ENCODE measurements at places on chromosomes 12 and 14. TPM values are rescaled to one million over a fixed set of nuclear protein-coding genes. Genes with fewer than 3 reads are reported as not detected.

DNA sequence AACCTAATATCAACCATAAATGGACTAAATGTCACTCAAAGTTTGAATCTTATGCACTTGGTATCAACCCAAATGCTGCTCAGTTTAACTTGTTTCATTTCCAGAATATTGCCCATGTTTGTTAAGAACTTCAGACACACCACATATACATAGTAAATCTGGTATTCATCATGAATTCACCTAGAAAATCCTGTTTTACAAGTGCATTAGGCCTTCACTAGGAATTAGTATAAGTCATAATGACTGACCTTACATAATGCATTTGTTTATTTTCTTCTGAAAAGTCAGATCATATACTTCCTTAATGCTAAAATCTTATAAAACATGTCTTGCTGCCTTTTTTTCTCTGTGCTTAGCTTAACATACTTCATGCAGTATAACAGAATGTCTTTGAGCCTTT, 66.1 kb downstream of the ABCD2 start:
- no peaks in the 10 kb centered on the region for H3K27me3 ChIP-seq
- no peaks in the 10 kb centered on the region for H3K4me1 ChIP-seq
- H3K4me3 ChIP-seq = no peak overlapping the region
- no peak overlapping the region for H3K27ac ChIP-seq
- H3K36me3 ChIP-seq = no peaks in the 10 kb centered on the region

- H3K36me3 ChIP-seq = no peaks in the 10 kb centered on the region
- H3K4me3 ChIP-seq = no peak overlapping the region
- H3K4me1 ChIP-seq = no peaks in the 10 kb centered on the region
- peak; percentile 89 for DNase-seq
- H3K27ac ChIP-seq = no peak overlapping the region
- H3K27me3 ChIP-seq = peaks cover 4% of the 10 kb centered on the region
These were observed 91.5 kb upstream of the PRB2 start for GRCh38 chr12:11486623-11487444.

- peaks cover 13% of the 10 kb centered on the region for H3K36me3 ChIP-seq
- H3K27me3 ChIP-seq = no peaks in the 10 kb centered on the region
- H3K4me3 ChIP-seq = no peak overlapping the region
- no peak overlapping the region for H3K27ac ChIP-seq
- H3K4me1 ChIP-seq = no peaks in the 10 kb centered on the region
These were observed 6.0 kb upstream of the AMN start for GRCh38 chr14:102916347-102917055.

- no peaks in the 10 kb centered on the region for H3K27me3 ChIP-seq
- H3K36me3 ChIP-seq = no peaks in the 10 kb centered on the region
- no peak overlapping the region for H3K27ac ChIP-seq
These were observed 19.5 kb downstream of the C14orf132 start for GRCh38 chr14:96058576-96059200.

GRCh38 chr12:10358131-10358530, 31.7 kb downstream of the KLRK1 start:
- no peak overlapping the region for H3K27ac ChIP-seq
- H3K27me3 ChIP-seq = no peaks in the 10 kb centered on the region

DNA sequence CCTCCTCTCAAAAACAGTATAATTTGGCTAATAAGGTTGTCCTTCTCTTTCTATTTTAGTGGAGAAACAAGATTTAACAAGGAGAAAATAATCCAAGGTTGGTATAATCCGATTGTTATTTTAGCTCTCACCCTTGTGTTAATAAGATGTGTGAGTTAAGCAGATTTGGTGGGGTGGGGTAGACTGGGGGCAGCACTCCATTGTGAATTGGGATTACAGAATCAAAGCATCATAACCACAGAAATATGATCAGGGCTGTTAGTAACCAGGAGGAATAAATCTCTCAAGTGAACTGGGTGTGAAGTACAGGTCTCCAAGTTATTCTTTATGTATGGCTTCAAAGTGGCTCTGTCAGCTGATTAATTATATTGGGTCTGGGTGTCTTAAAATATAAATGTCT, 10.2 kb downstream of the TIGAR start:
- H3K27ac ChIP-seq = no peak overlapping the region

GRCh38 chr12:82414044-82414443, 55.7 kb downstream of the METTL25 start:
- no peak overlapping the region for H3K4me3 ChIP-seq
- no peaks in the 10 kb centered on the region for H3K36me3 ChIP-seq
- DNase-seq = no peak
- no peaks in the 10 kb centered on the region for H3K27me3 ChIP-seq
- H3K27ac ChIP-seq = no peak overlapping the region

- peak overlapping the region; percentile 82 for H3K27ac ChIP-seq
- no peaks in the 10 kb centered on the region for H3K36me3 ChIP-seq
- peak overlapping the region; percentile 39 for H3K4me3 ChIP-seq
- DNase-seq = no peak
- peaks cover 25% of the 10 kb centered on the region for H3K4me1 ChIP-seq
These were observed 5.5 kb downstream of the MAP3K12 start for GRCh38 chr12:53493610-53494391.

GRCh38 chr12:5480218-5480937, 48.5 kb downstream of the NTF3 start:
- no peak overlapping the region for H3K4me3 ChIP-seq
- no peaks in the 10 kb centered on the region for H3K27me3 ChIP-seq
- no peak for DNase-seq
- no peaks in the 10 kb centered on the region for H3K36me3 ChIP-seq
- no peaks in the 10 kb centered on the region for H3K4me1 ChIP-seq

GRCh38 chr14:30884901-30885300, 10.5 kb downstream of the COCH start:
- H3K4me1 ChIP-seq = no peaks in the 10 kb centered on the region
- H3K27ac ChIP-seq = no peak overlapping the region
- H3K4me3 ChIP-seq = no peak overlapping the region
- H3K36me3 ChIP-seq = no peaks in the 10 kb centered on the region
- H3K27me3 ChIP-seq = no peaks in the 10 kb centered on the region
- no peak for DNase-seq

DNA sequence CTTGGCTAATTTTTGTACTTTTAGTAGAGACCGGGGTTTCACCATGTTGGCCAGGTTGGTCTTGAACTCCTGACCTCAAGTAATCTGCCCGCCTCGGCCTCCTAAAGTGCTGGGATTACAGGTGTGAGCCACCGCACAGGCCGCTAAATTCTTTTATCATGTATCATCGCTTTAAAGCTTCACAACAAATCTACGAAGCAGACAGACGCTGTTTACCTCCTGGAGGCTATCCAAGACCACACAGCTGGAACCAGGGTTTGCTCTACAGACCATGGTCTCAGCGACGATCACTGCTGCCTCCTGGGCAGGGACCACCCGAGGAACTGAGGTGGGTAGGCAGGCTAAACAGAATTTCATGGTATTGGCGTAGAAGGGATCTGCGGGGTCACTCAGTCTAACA, 27.2 kb downstream of the KRT80 start:
- no peak for DNase-seq
- no peak overlapping the region for H3K4me3 ChIP-seq
- H3K4me1 ChIP-seq = peaks cover 17% of the 10 kb centered on the region
- H3K36me3 ChIP-seq = no peaks in the 10 kb centered on the region
- no peaks in the 10 kb centered on the region for H3K27me3 ChIP-seq

GRCh38 chr14:33837943-33838683, 112.8 kb downstream of the EGLN3 start:
- H3K27me3 ChIP-seq = no peaks in the 10 kb centered on the region
- no peaks in the 10 kb centered on the region for H3K36me3 ChIP-seq

EPYC gene
- total RNA-seq = not detected

CHFR gene
- total RNA-seq = 62.6 TPM

TGM1 gene
- 9.6 TPM for total RNA-seq

SLC6A13 gene
- total RNA-seq = 2.8 TPM

Measured in left lung (tissue), 14 donors.